ENCODE measurements at places on chromosomes 12 and 14. TPM values are rescaled to one million over a fixed set of nuclear protein-coding genes. Genes with fewer than 3 reads are reported as not detected.

The CLMN gene
- total RNA-seq, result 151 TPM

The ZNF891 gene
- total RNA-seq, result 3.1 TPM

The ZNF268 gene
- 33.4 TPM for total RNA-seq

The ACSM4 gene
- not detected for total RNA-seq

The DBX2 gene
- total RNA-seq, result not detected

The SYNDIG1L gene
- total RNA-seq, result 0.13 TPM

The SLC7A8 gene
- 22.9 TPM for total RNA-seq

The HCAR1 gene
- total RNA-seq, result 0.72 TPM

The CLEC4A gene
- total RNA-seq, result 3.7 TPM

The KRT71 gene
- total RNA-seq, result not detected

The RHNO1 gene
- 17.2 TPM for total RNA-seq

The TMPRSS12 gene
- not detected for total RNA-seq

The TROAP gene
- total RNA-seq, result 1.0 TPM

The GRIN2B gene
- total RNA-seq, result 0.63 TPM

The STYK1 gene
- 1.6 TPM for total RNA-seq

The CLEC2A gene
- not detected for total RNA-seq

The TBX3 gene
- total RNA-seq, result 18.0 TPM

The BHLHE41 gene
- total RNA-seq, result 34.3 TPM

The CPNE6 gene
- 0.19 TPM for total RNA-seq

The CLEC1B gene
- total RNA-seq, result not detected

The POTEG gene
- not detected for total RNA-seq

The PLEKHG7 gene
- 1.5 TPM for total RNA-seq

The LETMD1 gene
- 54.4 TPM for total RNA-seq

The AMN gene
- 58.0 TPM for total RNA-seq

The PRH2 gene
- not detected for total RNA-seq

- no peak for DNase-seq
These were observed 318.5 kb upstream of the TBX3 start for GRCh38 chr12:115002434-115002833.

DNA sequence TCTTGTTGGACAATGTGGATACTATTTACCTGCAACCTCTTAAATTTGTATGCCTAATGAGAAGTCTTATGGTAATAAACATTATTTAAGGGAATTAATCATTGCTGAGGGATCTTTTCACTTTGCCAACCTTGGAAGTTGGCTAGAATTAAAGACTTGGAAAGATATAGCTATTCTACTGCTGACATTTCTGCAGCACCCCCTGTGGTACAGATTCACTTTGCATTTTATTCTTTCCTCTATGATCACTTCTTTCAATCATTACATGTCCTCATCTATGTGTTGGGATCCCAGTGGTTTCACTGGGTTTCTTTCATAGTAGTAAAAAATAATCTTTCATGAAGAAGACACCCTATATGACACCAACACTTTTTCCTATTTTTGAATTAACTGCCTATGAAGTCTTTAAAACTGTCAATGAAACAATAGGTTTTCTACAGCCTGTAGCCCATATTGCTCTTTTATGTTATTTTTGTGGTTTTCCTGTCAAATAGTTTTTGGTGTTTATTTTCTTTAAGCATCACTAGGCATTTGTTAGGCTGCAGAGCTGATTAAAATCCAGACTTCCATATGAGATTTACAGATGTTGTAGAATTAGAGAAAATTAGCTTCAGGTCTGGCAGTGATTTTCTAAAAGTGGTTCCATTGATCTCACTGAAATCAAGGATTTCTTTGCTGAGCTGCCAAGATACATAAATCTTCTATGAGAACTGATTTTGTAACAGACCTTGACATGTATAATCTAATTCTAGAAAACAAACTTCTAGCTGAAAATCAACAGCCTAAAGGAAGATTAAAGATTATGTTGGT lies 256.1 kb downstream of the NAV3 start:
- DNase-seq, result no peak

DNA sequence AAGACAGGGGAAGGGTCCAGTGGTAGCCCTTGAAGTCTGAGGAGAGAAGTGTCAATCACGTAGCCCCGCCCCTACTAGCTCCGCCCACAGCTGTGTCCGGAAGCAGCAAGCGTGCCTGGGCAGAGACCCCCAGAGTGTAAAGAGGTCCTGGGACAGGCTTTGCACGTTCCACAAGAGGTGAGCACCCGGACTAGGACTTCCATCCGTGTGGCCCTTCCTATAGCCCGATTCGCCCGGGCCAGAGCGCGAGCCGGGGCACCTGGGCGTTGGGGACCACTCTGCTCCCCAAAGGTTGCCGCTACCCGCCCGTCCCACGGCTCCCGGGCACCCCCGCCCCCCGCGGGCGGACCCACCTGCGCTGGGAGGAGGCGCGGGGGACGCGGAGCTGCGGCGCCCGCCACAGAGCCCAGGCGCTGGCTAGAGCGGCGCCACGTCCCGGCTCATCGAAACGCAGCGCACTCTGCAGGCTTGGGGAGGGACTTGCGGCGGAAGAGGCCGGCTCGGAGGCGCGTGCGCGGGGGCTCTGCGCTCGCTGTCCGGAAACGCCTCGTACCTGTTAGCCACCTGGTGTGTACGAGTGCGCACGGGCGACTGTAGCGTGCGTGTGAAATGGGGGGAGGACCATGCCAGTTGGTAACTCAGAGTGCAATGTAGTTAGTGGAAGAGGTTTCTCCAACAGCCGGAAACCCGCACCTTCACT lies at the start of gene RABGGTA:
TSS of gene RABGGTA (minus strand) at position 464 of the 700 bp plus-strand sequence. CDS start 482 bp downstream, outside the sequence.
- DNase-seq, result peak; percentile 96

DNA sequence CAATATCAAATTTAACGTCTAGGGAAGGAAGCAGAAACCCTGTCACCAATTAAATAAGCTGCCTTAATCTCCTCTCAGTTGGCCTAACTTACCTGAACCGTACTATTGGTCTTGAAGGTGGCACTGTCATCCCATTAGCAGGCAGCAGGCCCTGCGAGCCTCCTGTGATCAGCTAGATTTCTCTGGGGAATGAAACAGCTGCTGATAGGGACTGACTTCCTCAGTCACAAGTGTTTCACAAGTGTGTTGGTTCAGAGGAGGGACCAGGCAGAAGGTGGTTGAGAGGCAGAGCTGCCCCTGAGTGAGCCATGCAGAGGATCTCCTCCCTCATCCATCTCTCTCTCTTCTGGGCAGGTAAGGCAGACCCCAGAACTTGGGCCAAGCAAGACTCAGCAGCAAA lies 166.8 kb downstream of the DAD1 start:
- no peak for DNase-seq

GRCh38 chr14:104732355-104732804 lies 8.4 kb downstream of the ADSS1 start:
- DNase-seq, result no peak

DNA sequence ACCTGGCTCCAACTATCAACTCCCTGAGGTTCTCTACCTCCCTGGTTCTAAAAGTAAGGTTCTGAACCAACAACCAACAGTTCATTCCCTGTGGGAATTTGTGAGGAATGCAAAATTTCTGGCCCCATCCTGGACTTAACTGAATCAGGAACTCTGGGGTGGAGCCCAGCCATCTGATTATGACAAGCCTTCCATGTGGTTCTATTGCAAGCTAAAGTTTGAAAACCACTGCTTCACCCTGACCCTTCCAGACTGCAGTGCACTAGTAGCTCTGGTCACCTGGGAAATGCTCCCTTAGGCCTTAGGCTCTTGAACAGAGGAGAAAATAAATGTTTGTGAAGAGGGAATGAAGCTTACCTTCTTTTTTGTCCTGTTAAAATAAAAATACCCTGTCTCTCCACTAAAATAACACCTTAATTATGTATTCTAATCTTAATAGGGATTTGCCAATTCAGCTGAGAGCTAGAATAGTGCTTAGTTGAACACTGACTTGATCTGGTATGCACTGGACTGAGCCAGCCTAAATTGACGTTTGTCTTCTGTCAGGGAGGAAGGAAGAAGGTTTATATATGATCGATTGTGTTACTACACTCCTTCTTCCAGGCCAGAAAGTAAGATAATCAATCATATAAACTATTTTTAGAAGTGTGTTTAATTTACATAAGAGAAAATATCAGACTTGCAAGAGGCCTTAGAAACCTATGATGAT lies 39.1 kb upstream of the DDHD1 start:
- no peak for DNase-seq

DNA sequence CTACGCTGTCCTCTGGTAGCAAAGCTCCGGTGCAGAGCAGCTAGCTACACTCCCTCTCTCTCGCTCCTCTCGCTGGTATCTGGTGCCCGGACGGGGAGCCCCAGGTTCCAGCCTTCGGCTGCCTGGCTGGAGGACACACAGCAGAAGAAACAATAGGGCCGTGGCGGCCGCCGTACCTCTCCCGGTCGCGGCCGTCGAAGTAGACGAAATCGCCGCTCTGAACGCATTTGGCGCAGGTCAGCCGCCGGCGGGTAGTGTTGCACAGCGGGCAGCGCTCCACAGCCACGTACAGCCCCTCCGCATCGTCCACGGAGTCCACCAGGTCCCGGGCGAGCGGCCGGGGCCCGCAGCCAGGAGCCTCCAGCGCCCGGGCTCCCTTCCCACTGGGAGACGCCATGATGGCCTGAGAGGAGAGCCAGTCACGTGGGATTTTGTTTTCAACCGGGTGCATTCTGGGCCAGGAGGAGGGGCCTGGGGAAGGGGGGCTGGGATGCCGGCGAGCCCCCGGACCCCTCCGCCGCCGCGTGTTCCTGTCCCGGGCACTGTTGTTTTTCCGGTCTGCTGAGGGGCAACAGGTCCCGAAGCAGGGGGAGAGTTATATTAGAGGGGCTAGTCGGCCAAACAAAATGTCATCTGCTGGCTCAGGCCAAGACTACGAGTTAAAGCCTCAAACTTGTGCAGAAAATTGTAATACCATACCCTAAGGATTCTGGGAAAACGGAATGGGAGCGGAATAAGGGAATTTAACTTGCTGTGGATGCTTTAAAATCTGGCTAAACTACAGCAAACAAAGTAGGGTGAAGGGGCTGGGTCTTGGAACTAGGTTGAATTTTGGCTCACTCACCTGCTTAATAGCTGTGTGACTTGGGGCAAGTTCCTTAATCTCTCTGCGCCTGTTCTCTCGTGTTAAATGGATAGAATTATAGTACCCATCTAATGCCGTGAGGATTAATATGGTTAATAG lies at the start of gene ATG14:
TSS of gene ATG14 (minus strand) at position 405 of the 964 bp plus-strand sequence. CDS start at position 397, 8 bp downstream.
- DNase-seq, result peak; percentile 93

DNA sequence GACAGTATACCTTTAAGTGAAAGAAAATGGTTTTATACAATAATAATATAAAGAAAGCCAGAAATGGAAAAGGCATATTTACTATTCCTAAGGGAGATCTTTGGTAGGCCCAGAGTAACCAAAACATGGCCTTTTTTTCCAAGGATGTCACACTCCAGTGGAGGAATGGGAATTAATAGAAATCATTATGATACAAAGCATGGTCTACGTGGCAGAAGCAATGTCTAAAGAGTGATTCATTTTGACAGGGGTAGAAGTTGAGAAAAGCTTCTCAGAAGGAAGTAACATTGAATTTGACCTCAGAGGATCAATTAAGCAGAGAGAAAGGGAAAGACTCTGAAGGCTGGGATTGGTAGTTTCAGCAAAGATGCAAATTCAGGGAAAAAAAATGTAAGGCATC lies 208.6 kb downstream of the BTG1 start:
- no peak for DNase-seq

GRCh38 chr12:49887091-49887490 lies 16.6 kb downstream of the FAIM2 start:
- peak; percentile 7 for DNase-seq

GRCh38 chr12:109475993-109476806 lies 900 bp downstream of the KCTD10 start:
- DNase-seq, result no peak

- DNase-seq, result peak; percentile 29
These were observed 29.0 kb downstream of the PAPLN start for GRCh38 chr14:73266317-73266716.

GRCh38 chr14:99454246-99454645 lies 26.4 kb downstream of the SETD3 start:
- DNase-seq, result no peak

- DNase-seq, result peak; percentile 71
These were observed 112.3 kb downstream of the PAPOLA start for GRCh38 chr14:96614481-96614881.

DNA sequence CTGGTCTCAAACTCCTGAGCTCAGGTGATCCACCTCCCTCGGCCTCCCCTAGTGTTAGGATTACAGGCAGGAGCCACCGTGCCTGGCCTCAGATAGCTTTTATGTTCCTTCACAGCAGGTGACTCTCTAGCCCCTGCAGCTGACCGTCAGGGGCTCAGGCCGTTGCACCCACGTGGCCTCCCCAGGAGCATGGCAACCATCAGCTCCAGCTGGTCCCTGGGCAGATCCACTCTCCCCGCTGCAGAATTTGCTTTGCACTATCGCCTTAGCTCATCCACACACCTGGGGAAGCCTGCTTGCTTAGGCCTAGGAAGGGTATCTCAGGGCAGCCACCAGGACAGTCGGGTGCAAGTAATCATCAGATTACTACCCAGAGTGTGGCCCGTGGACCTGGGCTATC lies 62.6 kb downstream of the TSPAN9 start:
- DNase-seq, result no peak

GRCh38 chr12:65937161-65937641 lies 112.9 kb downstream of the HMGA2 start:
- DNase-seq, result peak; percentile 73

DNA sequence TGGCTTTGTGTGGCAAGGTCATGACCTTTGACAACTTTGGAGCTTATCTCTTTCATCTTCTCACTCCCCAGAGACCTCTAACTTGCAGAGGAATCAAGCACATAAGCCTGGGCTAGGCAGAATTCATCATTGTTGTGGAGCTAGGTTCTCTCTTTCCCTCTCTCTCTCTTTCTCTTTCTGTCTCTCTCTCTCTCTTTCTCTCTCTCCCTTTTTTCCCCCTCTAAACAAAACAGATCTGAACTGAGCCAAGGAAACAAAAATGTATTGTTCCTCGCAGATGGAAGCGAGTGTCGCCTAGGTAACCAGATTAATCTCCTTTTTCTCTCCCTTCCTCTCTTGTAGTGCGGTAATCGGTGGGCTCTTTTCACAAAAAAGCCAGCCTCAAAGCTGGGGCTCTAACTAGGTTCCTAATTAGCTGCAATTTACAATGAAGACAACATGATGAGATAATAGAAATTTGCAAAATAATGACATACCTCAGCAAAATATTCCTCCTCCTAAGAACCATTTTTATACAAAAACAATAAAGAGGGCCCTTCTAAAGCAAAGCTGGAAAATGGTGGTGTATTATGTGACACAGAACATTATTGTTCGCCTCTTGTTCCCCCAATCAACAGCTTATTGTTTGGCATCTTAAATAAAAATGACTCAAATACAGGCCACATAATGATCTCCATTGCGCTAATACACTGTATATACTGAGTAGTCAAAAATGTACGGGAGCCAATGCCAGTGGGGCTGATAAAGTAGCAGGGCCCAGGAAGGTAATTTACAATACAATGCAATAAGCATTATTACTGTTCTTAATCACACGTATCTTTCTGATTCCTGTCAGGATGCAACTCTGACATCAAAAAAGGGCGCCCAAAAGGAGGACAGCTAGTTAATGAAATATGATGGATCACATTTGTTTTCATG lies 65.7 kb upstream of the SOX5 start:
- no peak for DNase-seq

DNA sequence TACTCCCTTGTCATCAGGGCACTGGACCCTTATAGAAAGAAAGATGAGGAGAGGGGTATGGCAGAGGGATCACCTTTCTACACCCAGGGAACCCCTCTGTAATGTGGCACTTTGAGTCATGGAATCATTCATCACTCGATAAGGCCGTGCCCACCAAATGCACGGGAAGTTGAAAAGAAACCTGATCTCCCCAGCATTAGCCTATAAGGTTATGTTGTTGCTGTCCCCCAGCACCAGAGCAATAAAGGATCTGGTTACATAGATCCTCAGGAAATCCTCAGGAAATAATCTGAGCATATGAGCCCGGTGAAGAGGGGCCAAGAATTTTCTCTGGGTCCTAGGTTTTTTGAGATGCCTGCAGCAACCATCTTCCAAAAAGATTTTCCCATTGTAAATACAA lies 148.8 kb upstream of the CRY1 start:
- peak; percentile 82 for DNase-seq

GRCh38 chr12:12807970-12808702 lies 5.0 kb upstream of the DDX47 start:
- peak; percentile 36 for DNase-seq
